ENCODE measurements at places on chromosomes 4 and X.

GRCh38 chrX:71640002-71640401 is 21.7 kb upstream of the CXCR3 start:
- no peak for DNase-seq

- peak; percentile 3 for DNase-seq
These were observed 39.5 kb upstream of the CD40LG start for GRCh38 chrX:136608295-136608933.

DNA sequence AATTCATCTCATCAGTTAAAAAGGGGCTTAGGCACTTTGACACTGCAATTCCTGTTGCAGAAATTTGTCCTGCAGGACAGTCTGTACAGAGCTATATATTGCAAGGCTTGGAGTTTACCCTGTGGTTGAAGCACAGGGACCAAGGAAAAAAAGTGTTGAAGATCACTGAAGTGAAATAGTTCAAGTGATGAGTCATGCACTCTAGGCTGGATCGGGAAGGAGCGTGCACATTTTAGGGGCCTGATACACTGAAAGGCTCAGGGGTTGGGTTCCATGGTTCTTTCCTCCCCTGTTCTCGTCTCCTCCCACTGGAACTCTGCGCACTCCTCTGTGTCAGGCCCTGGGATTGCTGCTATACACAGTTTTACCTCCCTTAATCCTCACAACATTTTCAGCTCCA is 104.9 kb upstream of the ARMCX2 start:
- no peak for DNase-seq

GRCh38 chrX:150038315-150038714 is 100.0 kb upstream of the EOLA2 start:
- DNase-seq: no peak

DNA sequence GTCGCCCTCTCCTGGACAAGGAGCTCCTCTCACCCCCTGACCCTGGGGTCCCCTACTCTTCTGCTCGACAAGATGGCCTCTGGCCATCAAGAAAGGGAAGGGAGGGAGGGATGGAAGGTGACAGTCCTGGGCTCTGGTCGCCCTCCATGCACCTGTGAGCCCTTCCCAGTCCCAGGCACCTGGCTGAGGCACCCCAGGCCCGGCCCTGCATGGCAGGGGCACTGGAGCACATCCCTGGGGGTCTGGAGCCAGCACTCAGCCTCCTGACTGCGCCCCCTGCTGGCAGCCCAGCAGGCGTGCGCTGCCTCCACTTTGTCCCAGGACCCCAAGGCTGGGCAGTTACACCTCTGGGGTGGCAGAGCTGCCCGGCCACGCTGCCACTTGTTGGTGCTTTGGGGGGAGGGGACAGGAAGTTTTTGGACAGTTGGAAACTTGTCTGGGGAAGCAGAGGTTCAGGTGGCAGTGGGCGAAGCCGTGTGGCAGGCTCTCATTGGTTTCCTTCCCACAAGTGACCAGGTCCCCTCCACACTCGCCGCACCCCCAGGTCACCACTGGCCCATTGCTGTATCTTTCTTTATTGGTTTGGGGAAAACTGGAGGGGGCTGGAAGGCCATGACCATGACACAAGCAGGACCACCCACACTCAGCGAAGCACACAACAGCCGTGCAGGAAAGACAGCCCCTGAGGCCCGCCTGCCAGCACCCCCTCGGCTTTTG is 4.3 kb downstream of the PNCK start:
- DNase-seq: no peak

DNA sequence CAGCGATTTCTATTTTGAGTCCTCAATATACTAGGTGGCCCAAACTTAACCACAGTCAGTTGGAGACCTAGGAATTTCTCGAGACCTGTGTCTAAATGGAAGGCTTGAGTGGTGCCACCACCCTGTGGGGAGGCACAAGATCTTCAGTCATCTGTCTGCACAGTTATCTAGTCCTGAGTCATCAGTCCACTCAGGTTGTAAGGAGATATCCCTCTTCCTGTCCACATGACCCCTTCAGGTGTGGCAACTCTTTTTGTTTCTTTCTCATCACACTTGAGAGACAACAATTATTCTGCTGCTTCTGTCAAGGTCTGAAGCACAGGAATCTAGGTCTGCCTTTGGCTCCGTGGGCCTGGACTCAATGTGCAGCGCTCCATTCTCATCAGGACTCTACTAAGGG is 64.4 kb upstream of the IBSP start:
- no peak for DNase-seq

DNA sequence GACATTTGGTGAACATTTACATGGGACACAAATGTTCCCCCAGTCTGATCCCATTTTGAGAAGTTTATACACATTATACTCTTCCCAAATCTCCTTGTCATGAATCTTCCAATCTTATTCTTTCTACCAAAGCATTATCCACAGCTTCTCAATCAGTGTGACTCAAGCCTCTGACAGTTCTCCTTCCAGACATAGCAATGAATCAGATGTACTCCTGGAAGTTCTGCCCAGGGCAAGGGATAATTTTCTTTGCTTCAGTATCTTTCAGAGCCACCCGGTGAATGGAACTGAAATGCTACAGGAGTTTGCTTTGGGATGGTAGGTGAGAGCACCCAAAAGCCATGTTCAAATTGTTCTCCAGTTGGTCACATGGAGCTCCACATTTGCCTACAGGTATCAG is 145.5 kb downstream of the ANXA5 start:
- DNase-seq: no peak

- no peak for DNase-seq
These were observed 545.7 kb upstream of the PABPC4L start for GRCh38 chr4:134747108-134747805.

DNA sequence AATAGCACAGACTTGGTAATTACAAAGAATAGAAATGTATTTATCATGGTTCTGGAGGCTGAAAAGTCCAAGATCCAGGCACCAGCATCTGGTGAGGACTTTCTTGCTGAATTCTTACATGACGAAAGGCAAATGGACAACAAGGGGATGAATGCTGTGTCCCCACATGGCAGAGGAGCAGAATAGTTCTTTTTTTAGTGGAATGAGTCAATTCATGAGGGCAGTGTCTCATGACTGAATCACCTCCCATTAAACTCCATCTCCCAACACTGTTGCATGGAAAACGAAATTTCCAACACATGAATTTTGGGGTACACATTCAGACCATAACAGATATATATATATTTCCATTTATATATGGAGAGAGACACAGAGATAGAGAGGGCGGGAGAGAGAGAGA is 628.3 kb downstream of the TRIML1 start:
- no peak for DNase-seq

DNA sequence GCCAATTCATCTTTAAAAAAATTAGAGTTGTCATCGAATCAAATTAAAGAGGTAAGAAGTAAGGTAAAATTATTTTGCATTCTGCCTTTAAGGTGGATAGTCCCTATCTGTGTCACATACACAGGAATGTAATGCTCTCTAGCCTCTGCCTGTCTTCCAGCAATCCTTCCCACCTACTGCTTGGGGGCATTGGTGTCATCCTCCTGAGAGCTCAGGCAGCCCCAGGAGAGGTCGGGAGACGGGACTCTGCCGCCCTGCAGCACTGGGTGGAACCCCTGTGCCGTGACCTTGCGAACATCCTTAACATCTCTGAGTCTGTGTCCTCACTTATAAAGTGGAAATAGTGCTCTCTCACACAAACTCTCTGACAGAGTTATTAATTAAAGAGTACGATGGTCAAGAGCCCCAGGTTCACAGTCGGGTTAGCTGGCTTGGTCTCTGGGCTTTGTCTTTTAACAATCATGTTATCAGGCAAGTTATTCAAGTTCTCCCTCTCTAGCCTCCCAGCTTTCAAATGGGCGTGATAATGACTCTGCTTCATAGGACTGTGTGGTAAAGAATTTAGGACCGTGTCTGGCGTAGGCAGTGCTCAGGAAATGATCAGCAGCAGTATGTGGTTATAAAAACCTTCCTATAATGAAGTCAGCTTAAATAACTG is 10.2 kb downstream of the TLR3 start:
- DNase-seq: no peak

DNA sequence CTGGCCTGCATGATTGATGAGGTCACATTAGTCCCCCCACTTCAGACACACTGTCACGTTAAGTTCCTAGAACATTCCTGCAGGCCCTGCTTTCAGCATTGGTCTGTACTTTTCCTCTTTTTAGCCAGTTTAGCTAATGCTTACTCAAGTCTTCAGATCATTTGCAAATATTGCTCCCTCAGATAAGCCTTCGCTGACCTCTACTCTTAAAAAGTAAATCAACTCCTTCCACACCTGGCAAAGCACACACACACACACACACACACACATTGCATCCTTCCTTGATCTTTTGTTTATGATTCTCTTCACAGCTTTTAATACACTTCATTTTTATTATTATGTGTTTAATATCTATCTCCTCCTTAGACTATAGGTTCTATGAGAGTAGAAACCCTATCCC is 31.4 kb downstream of the PARM1 start:
- no peak for DNase-seq

DNA sequence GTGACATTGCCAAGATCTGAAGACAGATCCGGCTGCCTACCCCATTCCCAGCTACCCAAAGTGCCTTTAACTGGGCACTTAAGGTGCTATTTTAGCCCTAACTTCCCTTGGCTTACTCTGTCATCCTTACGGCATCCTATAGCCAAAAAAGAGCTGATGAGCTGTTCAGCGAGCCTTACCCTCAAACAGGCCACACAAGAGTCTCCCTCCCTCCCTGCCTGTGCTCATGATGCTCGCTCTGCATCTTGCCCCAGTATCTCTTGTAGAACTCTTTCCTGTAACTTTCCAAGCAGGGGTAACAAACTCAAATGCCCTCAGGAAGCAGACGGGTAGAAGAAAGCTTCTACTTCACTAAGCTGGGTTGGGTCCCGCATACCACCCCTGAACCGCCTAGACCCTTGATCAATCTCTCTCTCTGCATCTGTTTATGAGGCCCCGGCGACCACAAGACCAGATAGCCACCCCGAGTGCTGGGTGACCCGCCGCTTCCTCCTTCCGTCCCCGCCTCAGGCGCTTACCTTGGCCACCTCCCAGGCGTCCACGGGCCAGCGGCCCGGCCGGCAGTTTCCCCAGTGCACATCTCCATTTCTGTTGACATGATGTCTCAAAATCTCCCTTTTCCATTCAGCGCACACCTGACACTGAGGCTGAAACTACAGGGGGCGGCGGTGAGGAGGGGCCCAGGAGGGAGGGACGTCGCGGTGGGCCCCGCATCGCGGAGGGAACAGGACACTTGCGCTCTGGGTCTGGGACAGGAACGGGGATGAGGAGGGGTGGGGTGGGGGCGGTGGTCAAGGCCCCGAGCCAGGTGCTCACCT is 663 bp downstream of the CXorf38 start:
- no peak for DNase-seq

- no peak for DNase-seq
These were observed 301.4 kb upstream of the AADAT start for GRCh38 chr4:170391066-170391740.

DNA sequence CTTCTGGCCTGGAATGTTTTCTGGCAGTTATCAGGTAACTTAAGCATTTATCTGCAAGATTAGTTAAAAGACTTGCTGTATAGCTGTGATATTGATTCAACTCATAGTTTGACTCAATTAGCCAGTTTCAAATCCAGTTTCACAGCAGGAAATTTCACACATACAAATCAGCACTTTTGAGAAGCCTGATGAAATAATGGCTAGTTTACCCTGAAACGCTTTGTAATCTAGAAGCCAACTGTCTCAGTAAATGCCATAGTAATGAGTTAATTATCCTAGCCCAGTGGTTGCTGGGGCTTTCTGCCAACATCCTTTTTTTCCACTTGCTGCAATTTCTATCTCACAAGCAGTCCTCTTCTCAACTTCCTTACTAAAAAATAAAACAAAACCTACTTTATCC is 53.1 kb downstream of the ARHGEF38 start:
- no peak for DNase-seq

GRCh38 chrX:131316260-131316659 is 27.2 kb upstream of the IGSF1 start:
- DNase-seq: no peak

DNA sequence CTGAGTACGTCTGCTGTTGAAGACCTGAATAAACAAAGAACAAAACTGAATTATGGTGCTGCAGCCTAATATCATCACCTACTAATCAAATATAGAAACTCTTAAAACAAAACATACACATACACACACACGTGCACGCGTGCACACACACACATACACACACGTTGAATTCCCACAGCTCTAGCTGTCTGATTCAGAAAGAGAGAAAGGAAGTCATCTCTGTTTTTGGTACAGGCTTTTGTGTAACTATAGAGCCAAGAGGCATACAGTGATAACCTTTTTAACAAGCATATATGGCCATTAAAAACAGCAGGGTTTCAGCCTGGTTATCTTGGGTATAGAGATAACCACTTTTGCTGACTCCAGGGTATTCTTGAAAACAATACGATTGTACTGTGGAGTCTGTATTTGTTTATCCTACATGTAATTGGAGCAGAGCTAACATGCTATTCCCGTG is 823.2 kb downstream of the CCSER1 start:
- DNase-seq: no peak

DNA sequence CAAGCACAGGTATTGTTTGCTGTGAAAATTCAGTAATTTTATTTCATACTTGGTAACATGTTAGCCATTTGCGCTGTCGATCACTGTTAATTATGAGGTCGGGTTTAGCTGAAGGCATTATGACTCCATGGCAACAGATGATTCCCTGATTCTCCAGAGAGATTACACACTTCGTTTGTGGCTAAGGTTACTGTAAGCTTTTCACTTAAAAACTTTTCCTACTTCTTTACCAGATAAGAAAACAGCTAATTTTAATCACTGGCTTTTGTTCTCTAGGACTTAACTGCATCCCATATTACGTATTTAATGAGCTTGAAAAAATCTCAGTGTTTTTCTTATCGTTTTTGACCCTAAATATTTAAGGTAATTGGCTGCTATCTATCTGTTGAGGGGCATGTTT is 2.1 kb downstream of the GSTCD start:
- no peak for DNase-seq

GRCh38 chrX:39096599-39096998 is 295.3 kb downstream of the MID1IP1 start:
- no peak for DNase-seq

DNA sequence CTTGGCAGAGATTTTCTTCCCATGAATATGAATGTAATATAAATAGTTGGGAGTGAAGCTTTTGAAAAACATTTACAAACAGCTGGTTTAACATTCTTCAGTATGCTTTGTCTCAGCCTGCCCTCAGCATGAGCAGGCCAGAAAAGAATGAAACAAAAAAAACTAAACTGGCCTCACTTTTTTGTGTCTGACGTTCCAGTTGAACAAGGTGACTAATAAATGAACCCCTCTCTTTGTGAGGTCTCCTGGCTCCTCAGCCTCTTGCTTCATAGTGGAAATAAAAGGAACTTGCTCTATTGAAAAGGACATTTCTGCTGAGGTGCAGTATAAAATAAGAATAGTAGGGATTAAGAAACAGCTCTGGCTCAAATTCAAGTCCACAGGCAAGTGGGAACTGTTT is 9.4 kb downstream of the CHST7 start:
- no peak for DNase-seq

GRCh38 chr4:52641854-52642563 is 17.1 kb downstream of the USP46 start:
- peak; percentile 88 for DNase-seq

- DNase-seq: no peak
These were observed 8.7 kb downstream of the TMEM187 start for GRCh38 chrX:153981231-153981630.
